ENCODE measurements at places on chromosomes 7 and 10.

DNA sequence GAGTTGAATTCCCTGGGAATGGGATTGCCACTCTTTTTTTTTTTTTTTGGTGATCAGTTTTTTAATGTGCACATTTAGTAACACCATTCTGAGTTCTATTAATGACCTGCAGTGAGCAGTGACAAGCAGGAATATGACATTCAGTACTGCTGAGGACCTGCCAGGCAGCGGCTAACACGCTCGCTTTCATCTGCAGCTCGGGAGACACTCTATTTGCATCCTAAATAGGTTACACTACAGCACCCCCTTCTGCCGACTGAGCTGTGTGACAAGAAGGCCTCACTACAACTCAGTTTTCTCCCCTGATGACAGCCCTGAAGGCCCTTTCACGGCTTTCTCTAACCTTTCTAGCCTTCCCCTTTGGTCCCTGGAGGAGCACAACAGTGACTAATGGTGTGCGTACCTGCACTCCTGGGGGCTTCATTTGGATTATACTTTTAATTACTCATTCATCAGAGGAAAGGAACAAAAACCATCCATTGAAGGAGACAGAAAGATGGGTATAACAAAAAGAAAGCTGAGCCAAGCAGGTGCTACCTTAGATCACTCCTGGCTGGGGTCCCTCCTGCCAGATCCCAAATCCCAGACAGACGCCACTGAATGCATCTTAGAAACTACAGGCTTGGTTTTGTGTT lies 872.4 kb downstream of the LRMDA start:
- H3K36me3 ChIP-seq = no peaks in the 10 kb centered on the region
- H3K27ac ChIP-seq = no peak overlapping the region
- no peak for DNase-seq

DNA sequence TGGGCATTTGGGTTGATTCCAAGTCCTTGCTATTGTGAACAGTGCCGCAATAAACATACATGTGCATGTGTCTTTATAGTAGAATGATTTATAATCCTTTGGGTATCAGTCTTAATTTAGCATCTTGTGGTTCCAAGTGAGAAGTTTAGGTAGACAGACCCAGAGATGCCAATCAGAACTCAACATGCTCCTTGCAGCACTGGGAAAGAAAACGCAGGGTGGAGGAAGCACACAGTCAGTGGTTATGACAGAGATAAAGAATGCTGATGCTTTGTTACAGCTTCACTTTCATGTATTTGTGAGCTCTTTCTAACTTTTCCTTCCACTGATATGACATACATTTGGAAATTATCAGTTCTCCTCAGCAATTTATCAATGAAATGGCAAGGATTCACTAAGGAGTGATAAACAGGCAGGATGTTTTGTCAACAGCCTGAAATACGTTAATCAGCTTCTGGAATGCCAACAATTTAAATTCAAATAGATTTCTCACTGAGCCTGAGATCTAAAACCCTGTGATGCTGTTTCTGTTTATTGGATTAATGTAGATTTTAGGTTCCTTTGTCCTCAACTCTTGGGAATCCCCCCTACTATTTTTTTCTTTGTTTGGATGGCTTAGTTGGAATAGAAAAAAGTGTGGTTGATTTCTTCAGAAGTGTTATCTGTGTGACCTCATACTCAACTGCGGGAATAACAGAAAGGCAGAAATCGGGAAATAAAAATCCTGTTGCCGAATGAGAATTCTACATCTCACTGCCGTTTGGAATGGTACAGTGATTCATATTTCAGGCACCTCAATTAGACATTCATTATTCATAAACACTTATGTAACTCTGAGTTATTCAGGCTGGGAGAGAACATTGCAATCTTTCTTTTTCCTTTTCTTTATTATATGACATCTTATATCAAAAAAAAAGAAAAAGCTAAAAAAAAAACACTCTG lies 675.0 kb downstream of the CNTNAP2 start:
- no peaks in the 10 kb centered on the region for H3K4me1 ChIP-seq
- no peaks in the 10 kb centered on the region for H3K27me3 ChIP-seq

DNA sequence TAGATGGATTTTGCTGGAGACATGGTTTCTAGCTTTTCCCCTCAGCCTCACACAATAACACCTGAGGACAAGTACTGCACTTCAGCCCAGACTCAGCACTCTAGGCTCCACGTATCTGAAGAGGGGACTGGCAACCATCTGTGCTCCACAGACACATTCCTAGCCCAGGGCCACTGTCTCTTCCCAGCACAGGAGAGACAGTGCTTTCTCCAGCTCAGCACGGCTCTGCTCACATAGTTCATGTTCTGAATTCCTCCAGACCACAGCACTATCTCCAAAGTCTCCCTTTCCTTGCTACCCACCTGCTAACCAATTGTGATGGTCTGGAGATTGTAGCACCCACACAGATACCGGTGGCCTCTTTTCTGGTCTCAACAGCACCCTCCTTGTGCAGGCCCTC lies 114.5 kb downstream of the HTR7 start:
- H3K27me3 ChIP-seq = no peaks in the 10 kb centered on the region
- H3K4me3 ChIP-seq = no peak overlapping the region
- H3K27ac ChIP-seq = no peak overlapping the region
- DNase-seq = no peak

- peaks cover 10% of the 10 kb centered on the region for H3K4me1 ChIP-seq
- no peak overlapping the region for H3K4me3 ChIP-seq
- no peak overlapping the region for H3K27ac ChIP-seq
- H3K27me3 ChIP-seq = no peaks in the 10 kb centered on the region
- no peak for DNase-seq
Observed at GRCh38 chr10:79335470-79336235, 11.6 kb upstream of the PPIF start.

- DNase-seq = no peak
- H3K27ac ChIP-seq = no peak overlapping the region
- H3K4me3 ChIP-seq = no peak overlapping the region
- no peaks in the 10 kb centered on the region for H3K27me3 ChIP-seq
- H3K4me1 ChIP-seq = no peaks in the 10 kb centered on the region
- H3K36me3 ChIP-seq = no peaks in the 10 kb centered on the region
Observed at GRCh38 chr7:94109556-94109955, 105.4 kb upstream of the BET1 start.

- H3K36me3 ChIP-seq = no peaks in the 10 kb centered on the region
- no peaks in the 10 kb centered on the region for H3K4me1 ChIP-seq
- H3K27me3 ChIP-seq = no peaks in the 10 kb centered on the region
Observed at GRCh38 chr7:107701191-107701590, 40.6 kb downstream of the SLC26A4 start.

GRCh38 chr10:89481662-89482061 lies 53.7 kb downstream of the SLC16A12 start:
- peaks cover 5% of the 10 kb centered on the region for H3K27me3 ChIP-seq
- no peaks in the 10 kb centered on the region for H3K4me1 ChIP-seq
- DNase-seq = no peak
- no peak overlapping the region for H3K4me3 ChIP-seq
- no peak overlapping the region for H3K27ac ChIP-seq

GRCh38 chr10:29596826-29597225 lies 37.9 kb downstream of the SVIL start:
- no peak for DNase-seq
- no peak overlapping the region for H3K27ac ChIP-seq
- no peaks in the 10 kb centered on the region for H3K4me1 ChIP-seq
- H3K27me3 ChIP-seq = no peaks in the 10 kb centered on the region

DNA sequence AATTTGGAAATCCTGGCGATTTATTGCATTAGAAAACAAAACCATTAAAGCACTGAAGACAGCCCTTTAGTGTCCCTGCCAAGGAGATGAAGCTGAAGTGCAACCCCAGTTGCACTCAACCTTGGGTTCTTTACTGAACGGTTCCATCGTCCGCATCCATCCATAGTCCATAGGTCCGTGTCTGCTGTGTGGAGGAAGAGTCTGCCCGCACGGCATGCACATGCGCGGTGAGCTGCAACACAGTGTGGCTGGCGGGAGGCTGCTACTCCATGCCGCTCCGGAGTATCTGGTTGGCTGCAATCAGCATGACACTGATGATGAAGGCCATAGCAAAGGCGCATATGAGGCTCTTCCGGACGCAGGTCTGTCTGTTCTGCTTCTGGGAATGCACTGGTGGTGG lies 624.6 kb downstream of the CALN1 start:
- H3K4me1 ChIP-seq = no peaks in the 10 kb centered on the region
- no peak for DNase-seq
- H3K4me3 ChIP-seq = no peak overlapping the region
- no peaks in the 10 kb centered on the region for H3K36me3 ChIP-seq
- no peaks in the 10 kb centered on the region for H3K27me3 ChIP-seq

DNA sequence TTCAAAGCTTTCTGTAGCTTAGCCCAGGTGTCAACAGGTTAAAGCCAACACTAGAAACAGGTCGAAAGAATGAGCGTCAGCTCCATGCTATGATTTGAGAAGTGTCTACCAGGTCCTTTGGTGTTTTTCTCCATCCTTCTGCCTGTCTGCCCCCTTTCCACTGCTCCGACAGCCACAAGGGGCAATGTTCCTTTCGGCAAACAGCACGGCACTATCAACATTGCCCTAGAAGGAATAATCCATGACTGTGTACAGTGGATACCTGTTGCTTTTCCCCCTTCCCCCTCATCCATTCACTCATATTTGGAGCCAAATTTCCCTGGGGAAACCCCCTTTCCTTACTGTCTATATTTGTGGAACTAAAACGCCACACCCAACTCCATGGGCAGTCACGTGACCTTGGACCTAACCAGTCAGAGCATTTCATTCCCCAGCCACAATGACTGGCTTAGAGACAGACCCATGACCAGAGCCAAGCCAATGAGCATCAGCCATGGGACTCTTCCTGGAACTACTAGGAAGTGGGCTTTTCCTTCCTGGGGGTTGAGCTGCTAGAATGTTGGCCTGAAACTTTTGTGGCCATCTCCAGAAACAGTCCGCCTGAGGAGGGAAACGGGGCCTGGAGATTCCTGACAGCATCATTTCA lies 51.5 kb downstream of the AFAP1L2 start:
- H3K4me3 ChIP-seq = no peak overlapping the region
- no peaks in the 10 kb centered on the region for H3K36me3 ChIP-seq
- H3K27ac ChIP-seq = no peak overlapping the region
- DNase-seq = no peak

GRCh38 chr7:50792342-50793119 lies 9.8 kb upstream of the GRB10 start:
- peaks cover 6% of the 10 kb centered on the region for H3K4me1 ChIP-seq
- no peaks in the 10 kb centered on the region for H3K36me3 ChIP-seq
- no peak for DNase-seq
- H3K4me3 ChIP-seq = peak overlapping the region; percentile 41
- peaks cover 11% of the 10 kb centered on the region for H3K27me3 ChIP-seq
- peak overlapping the region; percentile 68 for H3K27ac ChIP-seq

DNA sequence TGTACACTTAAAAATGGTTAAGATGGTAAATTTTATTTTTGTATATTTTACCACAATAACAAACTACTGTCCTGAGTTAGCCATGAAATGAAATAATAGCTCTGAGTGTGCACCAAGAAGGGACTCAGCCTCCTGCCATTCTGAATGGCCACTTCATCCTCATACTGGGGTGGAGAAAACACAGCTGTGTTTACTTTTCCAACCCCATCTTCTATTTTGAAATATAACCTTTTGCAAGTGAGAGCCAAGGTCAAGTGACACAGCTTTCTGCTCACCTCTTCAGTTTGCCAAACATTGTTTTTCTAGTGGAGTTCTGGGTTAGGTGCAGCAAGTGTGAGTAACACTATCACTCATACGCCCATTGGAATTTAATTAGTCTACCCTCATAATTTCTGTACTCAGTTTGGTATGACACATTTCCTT lies 107.4 kb upstream of the GLCCI1 start:
- DNase-seq = no peak
- no peak overlapping the region for H3K4me3 ChIP-seq

DNA sequence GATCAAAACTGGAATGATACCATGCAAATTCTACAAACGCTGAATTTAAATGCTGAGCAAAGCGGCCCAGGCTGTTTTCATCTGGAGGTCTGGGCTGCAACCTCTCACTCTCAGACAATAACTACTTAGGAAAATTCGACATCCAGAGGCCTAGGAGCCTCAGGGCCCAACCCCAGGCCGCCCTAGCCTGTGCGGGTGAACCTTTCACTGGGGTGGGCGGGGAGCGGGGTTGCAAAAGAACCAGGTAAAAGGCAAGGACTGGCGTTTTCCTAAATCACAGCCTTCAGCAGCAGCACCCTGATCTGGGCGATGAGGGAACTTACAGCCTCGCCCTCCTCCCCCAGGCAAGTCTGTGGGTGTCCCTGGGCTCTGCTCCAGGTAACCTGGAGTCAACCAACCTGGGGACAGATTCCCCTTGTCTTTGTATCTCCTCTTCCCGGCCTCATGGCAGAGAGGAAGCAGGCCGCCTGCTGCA lies 33.4 kb downstream of the CALML5 start:
- no peak overlapping the region for H3K4me3 ChIP-seq
- H3K27ac ChIP-seq = no peak overlapping the region
- H3K27me3 ChIP-seq = no peaks in the 10 kb centered on the region
- H3K4me1 ChIP-seq = no peaks in the 10 kb centered on the region
- DNase-seq = no peak

DNA sequence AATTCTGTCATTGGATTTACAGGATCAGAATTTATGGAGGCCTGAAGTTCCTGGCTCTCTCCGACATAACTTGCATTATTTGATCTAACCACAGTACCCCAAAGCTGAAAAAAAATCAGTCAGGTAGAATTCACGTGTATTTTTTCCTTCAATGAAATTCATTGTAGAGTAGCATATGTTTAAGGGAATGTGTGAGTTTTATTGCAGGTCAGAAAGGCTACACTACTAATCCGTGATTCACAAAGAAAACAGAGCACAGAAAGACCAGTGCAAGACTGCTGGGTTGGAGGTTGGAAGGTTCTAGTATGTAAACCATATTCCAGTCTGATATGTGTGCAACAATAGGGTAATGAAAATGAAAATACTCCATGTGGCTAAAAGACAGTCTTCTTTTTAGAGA lies 247.0 kb upstream of the FERD3L start:
- no peak for DNase-seq
- no peaks in the 10 kb centered on the region for H3K4me1 ChIP-seq
- H3K36me3 ChIP-seq = no peaks in the 10 kb centered on the region
- H3K27ac ChIP-seq = no peak overlapping the region

DNA sequence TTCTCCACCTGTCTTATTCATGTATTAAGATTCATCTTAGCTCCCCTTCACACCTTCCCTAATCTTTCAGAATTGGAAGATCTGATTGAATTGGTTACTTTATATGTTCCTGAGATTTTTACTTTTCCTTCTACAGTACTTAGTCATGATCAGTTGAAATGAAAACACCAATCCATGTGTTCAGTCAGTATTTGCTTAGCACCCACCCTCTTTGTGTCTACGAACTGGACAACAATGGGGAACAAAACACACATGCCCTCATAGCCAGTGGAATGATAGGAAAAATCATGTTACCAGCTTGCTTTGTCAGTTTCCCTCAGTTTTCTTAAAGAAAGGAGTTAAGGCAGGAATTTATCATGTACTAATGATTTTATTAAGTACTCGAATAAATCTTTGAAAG lies 2.0 kb downstream of the MASTL start:
- H3K27ac ChIP-seq = no peak overlapping the region
- no peak overlapping the region for H3K4me3 ChIP-seq
- no peaks in the 10 kb centered on the region for H3K27me3 ChIP-seq
- H3K36me3 ChIP-seq = peaks cover 5% of the 10 kb centered on the region
- no peak for DNase-seq
